ENCODE measurements at places on chromosomes 2 and 18. TPM values are rescaled to one million over a fixed set of nuclear protein-coding genes. Genes with fewer than 3 reads are reported as not detected.

LBH gene
- 2.4 TPM for total RNA-seq

GRCh38 chr2:119231975-119232665 is 8.5 kb downstream of the STEAP3 start:
- DNase-seq = no peak
- H3K27ac ChIP-seq = no peak overlapping the region
- H3K36me3 ChIP-seq = peaks cover 5% of the 10 kb centered on the region
- peaks cover 24% of the 10 kb centered on the region for H3K4me1 ChIP-seq
- no peak overlapping the region for H3K4me3 ChIP-seq
- no peaks in the 10 kb centered on the region for H3K27me3 ChIP-seq

GRCh38 chr2:25374827-25375226 is 33.1 kb upstream of the DNMT3A start:
- DNase-seq = no peak
- no peak overlapping the region for H3K4me3 ChIP-seq
- no peaks in the 10 kb centered on the region for H3K36me3 ChIP-seq
- peaks cover 25% of the 10 kb centered on the region for H3K4me1 ChIP-seq
- H3K27ac ChIP-seq = no peak overlapping the region
- no peaks in the 10 kb centered on the region for H3K27me3 ChIP-seq

DNA sequence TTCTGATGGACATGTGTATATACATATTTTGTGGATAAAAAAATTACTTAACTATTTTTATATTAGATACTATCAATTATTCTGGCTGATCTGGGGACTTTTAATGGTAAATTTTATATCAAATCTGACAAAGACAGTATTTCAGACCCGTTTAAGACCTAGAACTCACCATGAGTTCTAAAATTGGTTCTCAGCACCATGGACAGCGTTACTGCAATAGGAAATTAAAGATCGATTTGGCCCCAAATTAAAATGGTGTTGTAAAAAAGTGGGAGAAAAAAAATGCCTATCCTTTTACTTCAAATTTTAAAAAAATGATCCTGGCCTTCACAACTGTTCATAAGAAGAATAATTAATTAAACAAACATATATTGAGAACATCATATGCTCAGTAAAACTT is 919 bp upstream of the SCN2A start:
- DNase-seq = no peak
- no peaks in the 10 kb centered on the region for H3K27me3 ChIP-seq
- no peak overlapping the region for H3K4me3 ChIP-seq
- no peaks in the 10 kb centered on the region for H3K36me3 ChIP-seq
- H3K4me1 ChIP-seq = no peaks in the 10 kb centered on the region

DNA sequence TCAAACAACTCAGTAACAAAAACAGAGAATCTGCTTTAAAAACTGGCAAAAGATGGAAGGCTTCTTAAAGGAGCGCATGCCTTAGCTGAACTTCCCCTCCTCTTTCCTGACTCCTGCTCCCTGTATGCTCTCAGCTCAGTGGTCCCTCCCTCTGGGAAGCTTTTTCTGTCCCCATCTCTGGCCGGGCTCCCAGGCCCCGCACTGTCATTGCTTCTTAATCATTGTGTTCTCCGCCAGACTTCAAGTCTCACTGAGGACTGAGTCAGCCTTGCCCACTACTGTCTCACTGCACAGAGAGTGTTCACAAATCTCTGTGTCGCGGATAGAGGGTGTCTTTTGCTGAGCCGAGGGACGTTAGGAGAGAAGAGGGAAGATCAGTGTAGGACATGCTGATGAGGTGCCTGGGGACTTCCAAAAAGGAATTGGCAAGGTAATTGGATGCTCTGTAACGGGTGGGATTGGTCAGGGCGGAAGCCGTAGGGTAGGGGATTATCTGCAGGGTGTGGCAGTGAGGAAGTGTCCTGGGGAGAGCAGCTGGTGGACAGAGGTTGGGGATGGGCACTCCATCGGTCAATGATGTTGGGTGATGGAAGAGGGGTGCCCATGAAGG is 16.2 kb downstream of the TOGARAM2 start:
- no peak for DNase-seq
- H3K27ac ChIP-seq = no peak overlapping the region
- H3K4me1 ChIP-seq = no peaks in the 10 kb centered on the region
- no peak overlapping the region for H3K4me3 ChIP-seq
- H3K27me3 ChIP-seq = no peaks in the 10 kb centered on the region

- no peak overlapping the region for H3K4me3 ChIP-seq
- H3K27ac ChIP-seq = no peak overlapping the region
- H3K27me3 ChIP-seq = no peaks in the 10 kb centered on the region
- H3K36me3 ChIP-seq = no peaks in the 10 kb centered on the region
- DNase-seq = no peak
- peaks cover 4% of the 10 kb centered on the region for H3K4me1 ChIP-seq
Measured at GRCh38 chr2:234027641-234028040, 22.9 kb upstream of the SPP2 start.

RNF152 gene
- total RNA-seq = 9.1 TPM

SNTG2 gene
- total RNA-seq = 5.9 TPM

- no peak overlapping the region for H3K4me3 ChIP-seq
- no peaks in the 10 kb centered on the region for H3K36me3 ChIP-seq
- no peaks in the 10 kb centered on the region for H3K27me3 ChIP-seq
- DNase-seq = no peak
Measured at GRCh38 chr2:26556309-26557243, 78.7 kb upstream of the OTOF start.

GRCh38 chr2:206115026-206115578 is 29.1 kb upstream of the INO80D start:
- no peaks in the 10 kb centered on the region for H3K27me3 ChIP-seq
- H3K36me3 ChIP-seq = peaks cover 3% of the 10 kb centered on the region
- no peaks in the 10 kb centered on the region for H3K4me1 ChIP-seq
- DNase-seq = no peak

- H3K4me1 ChIP-seq = no peaks in the 10 kb centered on the region
- H3K4me3 ChIP-seq = no peak overlapping the region
- H3K36me3 ChIP-seq = no peaks in the 10 kb centered on the region
- H3K27me3 ChIP-seq = no peaks in the 10 kb centered on the region
Measured at GRCh38 chr2:161658259-161658658, 34.0 kb downstream of the SLC4A10 start.

SLC38A11 gene
- total RNA-seq = 0.66 TPM

GRCh38 chr2:36886664-36887063 is 79.7 kb downstream of the STRN start:
- no peak overlapping the region for H3K27ac ChIP-seq
- peaks cover 80% of the 10 kb centered on the region for H3K36me3 ChIP-seq
- no peak overlapping the region for H3K4me3 ChIP-seq
- no peaks in the 10 kb centered on the region for H3K27me3 ChIP-seq
- DNase-seq = no peak

Data from esophagus squamous epithelium (tissue), 5 donors.